Stimulated activated CD8-positive, alpha-beta memory T cell treated with anti-CD3 and anti-CD28 coated beads, Interleukin-7, amount 100 ng/mL, for 48 hours (primary cell): ENCODE measurements at places on chromosomes 4 and X.

DNA sequence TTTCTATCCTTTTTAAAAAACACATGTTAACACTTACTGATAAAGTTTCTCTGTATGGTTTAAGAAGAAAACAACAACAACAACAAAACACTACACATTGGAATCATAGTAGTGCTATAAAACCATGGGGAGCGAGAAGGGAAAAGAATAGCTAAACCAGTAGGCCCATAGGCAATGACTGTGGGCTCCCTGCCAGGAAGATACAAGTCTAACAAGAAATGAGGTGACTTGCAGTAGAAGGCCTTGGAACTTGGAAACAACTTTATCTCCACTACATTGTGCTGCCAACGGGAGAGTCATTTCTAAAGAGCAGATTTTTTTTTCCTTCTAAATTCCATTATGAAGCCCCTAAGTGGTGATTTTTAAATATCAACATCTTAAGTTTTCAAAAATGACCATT, 78.0 kb downstream of the GPC4 start:
- DNase-seq = no peak

GRCh38 chr4:100017637-100018310, 67.7 kb upstream of the H2AZ1 start:
- no peak for DNase-seq

DNA sequence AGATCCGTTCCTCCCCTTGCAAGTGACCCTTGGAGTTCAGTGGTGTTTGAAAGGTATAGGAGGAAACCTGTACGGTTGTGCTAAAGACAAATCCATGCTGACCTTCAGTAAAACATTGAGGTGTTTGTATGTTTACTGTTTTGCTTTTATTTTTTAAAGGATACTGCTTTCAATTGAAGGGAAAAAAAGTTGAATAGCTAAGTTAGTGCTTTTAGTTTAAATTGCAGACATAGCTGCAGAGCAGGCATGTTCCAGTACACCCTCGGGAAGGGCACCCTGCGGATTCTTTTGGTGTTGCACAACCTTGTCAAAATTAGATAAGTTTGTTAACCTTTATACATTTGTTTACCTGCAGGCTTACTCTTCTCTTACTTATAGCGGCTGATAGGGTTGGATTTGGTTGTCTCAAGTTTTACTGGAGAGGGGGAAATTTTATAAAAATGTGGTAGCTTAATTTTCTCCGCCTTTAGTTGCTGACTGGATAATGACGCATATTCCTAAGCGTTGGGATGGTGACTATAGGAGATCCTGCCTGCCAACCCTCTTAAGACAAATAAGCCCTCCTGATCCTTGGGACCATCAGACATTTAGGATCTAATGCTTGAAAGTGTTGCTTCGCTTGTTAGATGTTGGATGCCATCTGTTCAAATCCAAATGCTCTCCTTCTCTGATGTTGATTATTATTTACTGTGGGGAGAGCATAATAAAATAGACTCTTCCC, 2.0 kb downstream of the RAPGEF2 start:
- no peak for DNase-seq

GRCh38 chrX:40084471-40085101, 13.2 kb downstream of the BCOR start:
- no peak for DNase-seq

GRCh38 chr4:3384391-3384770, 57.4 kb upstream of the HGFAC start:
- no peak for DNase-seq

- no peak for DNase-seq
These were observed 47.6 kb upstream of the DRP2 start for GRCh38 chrX:101171883-101172400.

DNA sequence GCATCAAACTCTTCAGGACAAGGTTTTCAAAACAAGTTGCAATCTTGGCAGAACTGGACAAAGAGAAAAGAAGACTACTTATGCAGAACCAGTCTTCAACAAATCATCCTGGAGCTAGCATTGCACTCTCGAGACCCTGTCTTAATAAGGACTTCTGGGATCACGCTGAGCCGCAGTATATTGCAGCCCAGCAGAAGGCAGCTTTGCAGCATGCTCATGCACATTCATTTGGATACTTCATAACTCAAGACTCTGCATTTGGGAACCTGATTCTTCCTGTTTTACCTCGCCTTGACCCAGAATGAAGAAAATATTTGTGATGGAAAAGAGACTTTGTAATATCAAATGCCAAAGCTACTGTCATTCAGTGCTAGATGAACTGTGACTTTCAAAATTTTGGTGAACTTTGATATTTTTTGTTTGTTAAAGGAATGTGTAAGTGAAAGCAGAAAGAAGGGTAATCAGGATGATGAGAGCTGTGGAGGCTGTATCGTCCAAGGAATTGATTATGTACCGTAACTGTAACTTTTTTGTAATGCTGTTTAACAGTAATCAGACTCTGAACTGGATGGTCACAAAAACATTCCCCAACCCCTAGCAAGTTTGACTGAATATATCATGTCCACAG, 27.2 kb downstream of the HSPA4L start:
- DNase-seq = no peak

DNA sequence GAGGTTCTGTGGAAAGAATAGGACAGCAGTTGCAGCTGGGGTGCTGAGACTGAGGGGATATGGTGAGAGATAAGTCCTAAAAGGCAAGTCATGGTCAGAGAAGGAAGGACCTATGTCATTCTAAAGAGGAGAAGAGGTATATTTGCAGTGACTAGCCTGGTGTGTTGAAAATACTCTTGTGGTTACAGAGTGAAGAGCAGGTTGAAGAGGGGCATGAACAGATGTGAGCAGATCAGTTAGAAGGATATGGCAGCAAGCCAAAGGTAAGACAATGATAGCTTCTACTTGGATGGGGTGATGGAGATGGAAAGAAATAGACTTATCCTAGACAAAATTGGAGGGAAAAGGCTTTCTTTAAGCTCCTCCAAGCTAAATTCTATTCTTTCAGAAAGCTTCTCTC, 469.8 kb upstream of the CPEB2 start:
- no peak for DNase-seq

DNA sequence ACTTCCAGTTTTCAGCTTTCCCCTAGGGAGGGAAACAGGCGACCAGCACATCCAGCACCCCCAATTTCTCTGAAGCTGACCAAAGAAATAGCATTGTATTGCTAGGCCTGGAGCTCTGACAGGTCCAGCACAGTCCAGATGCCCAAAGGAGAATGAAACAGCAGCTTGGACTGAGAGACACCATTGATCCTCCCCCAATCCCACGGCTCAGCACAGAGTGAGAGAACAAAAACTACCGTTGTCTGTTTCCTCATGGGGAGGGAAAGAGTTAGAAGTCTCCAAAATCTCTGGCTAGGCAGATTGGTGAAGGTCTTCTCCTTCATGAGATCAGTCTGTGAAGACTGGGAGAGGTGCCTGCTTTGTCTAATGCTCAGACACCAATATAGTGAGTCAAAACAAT, 8.6 kb downstream of the TCEAL7 start:
- no peak for DNase-seq

DNA sequence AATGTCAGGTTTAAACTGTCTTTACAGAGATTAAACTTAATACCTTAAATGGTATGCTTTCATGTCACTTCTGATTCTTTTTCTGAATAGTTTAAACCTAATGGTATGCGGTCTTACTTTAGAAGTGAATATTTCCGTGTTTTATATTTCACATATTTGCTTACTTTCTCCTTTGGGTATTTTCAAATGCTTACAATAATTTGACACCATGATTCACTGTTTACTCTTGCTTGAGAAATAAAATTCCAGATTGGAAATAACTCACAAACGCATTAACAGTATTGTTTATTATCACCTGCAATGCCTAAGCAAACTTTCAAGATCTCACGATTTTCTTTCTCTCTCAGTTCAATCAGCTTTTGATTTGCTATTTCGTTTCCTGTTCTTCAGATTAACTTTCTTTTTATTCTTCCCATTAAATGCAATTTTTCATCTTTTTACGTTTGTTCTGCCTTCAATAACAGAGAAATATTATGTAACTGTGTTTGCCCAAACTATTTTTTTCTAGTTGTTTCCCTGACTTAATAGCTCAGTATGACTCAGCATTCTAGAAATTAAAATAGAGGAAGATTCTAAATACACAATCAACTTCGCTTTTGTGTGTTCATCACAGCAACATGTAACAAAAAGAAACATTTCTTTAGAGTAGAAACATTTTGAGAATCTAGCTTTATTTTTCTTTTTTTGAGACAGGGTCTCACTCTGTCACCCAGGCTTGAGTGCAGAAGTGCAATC, 955.5 kb upstream of the PRKX start:
- no peak for DNase-seq

DNA sequence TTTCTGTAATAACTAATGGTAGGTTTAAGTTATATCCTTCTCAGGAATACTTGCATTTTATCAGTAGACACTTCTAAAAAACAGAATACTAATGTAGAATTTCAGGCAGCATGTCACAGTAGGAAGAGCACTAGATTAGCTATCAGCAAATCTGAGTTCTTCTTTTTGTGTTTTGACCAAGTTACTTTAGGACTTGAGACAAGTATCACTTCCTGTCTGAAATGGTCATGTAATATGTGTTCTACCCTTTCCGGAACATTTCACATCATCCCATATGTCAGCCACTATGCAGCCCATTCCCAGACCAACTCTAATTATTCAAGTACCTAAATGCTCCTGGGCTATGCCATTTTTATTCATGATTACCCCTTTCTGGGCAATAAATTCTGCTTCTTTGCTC, 401.8 kb upstream of the RPS6KA3 start:
- no peak for DNase-seq

- DNase-seq = no peak
These were observed 41.1 kb downstream of the HSD17B13 start for GRCh38 chr4:87281603-87282002.

- no peak for DNase-seq
These were observed 11.9 kb upstream of the NSUN7 start for GRCh38 chr4:40737879-40738278.

- DNase-seq = no peak
These were observed 53.9 kb downstream of the LRP2BP start for GRCh38 chr4:185341841-185342240.

DNA sequence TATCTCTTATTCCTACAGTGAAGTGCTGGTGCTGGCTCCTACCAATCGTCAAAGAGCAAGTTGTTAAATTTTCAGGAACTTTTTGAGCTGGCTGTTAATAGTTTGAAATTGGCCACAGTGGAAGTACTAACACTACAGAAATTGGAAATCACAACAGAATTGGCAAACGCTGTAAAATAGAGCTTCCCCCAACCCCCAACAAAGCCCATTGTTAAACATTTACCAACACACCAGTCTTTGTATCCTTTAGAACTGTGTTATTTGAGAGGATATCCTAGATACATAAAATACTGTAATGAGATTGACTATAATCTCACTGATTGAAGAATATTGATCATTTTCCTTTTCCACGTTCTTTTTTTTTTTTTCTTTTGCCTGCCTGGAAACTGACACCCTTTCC, 37.4 kb downstream of the FAM241A start:
- no peak for DNase-seq

- DNase-seq = no peak
These were observed 241.7 kb downstream of the SNCA start for GRCh38 chr4:89595125-89595789.

DNA sequence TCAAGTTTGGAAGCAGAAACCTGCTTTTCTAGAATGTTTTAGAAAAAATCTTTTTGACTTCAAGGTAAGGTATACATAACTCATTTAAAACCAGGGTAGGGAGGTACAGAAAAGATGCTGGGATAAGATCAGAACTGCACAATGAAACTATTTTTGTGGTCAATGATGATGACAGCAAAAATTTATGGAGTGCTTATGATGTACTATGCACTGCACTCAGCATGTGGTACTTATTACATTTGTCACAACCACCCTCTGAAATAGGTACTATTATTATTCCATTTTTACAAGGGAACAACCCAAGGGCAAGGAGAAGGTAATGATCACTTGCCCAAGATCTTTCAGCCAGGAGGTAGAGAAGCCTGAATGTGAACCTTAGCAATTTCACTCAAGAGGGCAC, 8.0 kb downstream of the GPM6B start:
- no peak for DNase-seq

DNA sequence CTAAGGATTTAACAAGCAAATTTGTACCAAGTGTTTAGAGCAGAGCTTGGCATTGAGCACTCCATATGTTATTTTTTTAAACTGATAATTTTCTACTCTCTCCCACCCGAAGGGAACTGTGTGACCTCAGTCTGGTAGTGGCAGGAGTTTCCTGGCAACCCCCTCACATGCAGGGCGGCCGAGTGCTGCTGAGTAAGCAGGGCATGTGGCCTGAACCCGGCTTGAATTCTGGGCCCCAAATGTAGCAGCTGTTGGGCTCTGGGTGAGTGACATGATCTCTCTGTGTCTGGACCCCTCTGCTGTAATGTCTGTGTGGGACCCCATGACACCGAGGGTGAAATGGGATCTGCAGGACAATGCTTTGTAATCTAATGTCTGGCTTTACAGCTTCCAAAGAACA, 13.6 kb upstream of the C4orf50 start:
- no peak for DNase-seq

DNA sequence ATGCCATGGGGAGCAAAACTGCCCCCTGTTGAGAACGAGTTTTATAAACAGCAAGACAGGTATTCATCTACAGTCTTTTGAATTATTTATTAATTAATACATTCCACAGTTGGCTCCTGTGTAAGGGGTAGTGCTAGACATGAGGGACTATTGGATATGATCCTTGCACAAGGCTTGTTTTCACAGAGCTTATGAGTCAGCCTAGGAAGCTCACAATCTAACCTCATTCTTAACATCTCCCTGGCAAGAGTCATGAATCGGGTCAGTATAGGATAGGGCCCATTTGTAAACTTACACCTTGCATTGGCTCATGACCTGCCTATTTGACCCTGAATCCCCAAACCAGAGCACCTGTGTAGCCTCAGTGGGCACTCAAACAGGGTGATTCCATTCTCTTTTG, 209.1 kb upstream of the HCCS start:
- no peak for DNase-seq

DNA sequence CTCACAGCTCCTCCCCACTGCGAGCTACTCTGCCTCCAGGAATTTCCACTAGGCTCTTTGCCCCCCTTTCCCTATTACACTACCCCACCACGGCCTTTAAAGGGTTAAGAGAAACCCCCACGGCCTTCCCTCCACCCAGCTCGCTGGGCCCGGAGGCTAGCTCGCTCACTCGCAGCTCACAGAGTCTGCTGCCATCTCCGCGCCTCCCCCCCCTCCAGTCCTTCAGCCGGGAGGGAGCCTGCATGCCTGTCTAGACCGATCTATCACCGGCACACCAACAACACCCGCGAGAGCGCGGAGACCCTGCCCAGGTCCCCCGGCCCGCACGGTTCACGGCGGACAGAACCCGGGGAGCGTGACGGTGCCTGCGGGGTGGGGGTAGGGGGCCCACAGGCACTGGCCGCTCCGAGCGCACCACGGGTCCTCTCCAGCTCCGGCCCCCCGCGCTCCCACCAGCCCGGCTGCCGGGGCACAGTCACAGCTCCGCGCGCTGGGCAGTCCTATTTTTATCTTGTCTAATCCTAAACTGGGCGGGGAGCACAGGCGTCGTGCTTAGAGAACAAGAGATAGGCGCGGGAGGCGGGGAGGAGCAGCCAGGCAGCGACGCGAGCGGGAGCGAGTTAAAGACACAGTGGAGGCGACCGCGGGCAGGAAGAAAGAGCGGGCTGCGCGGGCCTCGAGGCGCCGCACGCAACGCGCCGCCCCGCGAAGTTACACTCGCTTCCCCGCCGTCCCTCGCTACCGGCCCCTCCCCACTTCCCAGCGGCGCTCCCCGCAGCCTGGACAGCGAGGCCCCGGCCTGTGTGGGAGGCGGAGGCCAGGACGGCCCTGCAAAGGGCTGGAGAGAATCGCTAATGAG, 3.5 kb downstream of the BCOR start:
- DNase-seq = no peak
